Activated CD4-positive, alpha-beta T cell treated with anti-CD3 and anti-CD28 coated beads, Interleukin-10, Interleukin-2, amounts not matched to agents 100 ng/mL and 50 ng/mL, durations not matched to agents 16 hours and 8 hours (primary cell): ENCODE measurements at places on chromosomes 7 and 10.

DNA sequence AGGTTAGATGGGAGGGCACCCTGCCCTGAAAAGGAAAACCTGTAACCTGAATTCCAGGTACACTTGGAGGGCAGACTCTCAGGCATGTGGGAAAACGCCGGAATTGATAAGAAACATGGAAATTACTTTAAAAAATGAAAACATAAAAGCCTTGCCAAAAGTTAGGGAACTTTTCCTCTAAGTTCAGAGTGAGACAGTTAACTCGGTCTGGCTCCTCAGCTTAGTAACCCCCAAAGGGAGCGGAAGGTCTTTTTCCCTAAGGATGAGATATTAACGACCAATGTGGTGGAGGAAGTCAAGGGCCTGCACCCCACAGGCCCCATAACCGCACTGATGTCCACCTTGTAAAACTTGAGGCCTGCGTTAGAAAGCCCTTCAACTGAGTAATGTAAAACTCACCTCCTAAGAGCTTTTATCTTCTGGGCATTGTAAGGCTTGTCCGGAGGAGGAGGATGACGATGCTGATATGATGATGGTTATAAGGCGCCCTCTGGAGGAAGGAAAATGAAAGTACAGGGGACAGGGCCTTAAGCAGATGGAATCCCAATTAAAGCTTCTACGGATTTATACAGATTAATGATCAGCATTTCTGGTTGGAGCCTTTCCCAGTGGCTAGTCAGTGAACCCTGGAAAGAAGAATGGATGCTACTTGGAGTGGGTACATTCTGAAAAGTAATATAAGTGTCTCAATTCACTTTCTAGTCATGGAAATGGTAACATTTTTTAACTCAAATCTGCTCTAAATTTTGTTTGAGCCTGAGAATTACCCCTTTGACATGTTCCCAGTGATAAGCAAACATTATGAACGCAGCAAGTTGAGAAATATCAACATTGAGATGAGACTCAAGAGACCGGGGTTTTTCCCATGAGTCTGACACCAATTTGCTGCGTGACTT, 694 bp downstream of the COL1A2 start:
- peak; percentile 71 for DNase-seq

GRCh38 chr7:45176886-45177731, 19.5 kb downstream of the RAMP3 start:
- no peak for DNase-seq

GRCh38 chr10:73366381-73367298, 8.0 kb upstream of the CFAP70 start:
- peak; percentile 8 for DNase-seq

- no peak for DNase-seq
Measured at GRCh38 chr10:5423771-5424170, 11.4 kb downstream of the NET1 start.

DNA sequence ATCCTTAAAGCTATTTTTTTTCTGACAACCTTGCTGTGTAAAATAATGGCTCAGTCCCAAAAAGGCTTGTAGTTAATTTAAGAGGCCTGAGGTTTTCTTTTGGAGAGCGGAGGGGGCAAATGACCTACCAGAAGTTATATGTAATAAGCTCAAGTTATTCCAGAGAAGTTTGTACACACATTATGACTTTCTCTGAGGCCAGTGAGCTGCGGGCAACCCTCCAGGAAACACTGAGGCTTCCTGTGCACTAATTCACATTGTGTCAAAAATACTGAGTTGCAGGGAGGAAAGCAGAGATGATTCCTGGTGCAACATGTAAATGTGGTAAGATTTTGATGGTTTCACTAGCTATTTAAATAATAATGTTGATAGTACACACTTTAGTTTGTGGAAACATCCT, 188.6 kb downstream of the DIP2C start:
- DNase-seq: no peak

DNA sequence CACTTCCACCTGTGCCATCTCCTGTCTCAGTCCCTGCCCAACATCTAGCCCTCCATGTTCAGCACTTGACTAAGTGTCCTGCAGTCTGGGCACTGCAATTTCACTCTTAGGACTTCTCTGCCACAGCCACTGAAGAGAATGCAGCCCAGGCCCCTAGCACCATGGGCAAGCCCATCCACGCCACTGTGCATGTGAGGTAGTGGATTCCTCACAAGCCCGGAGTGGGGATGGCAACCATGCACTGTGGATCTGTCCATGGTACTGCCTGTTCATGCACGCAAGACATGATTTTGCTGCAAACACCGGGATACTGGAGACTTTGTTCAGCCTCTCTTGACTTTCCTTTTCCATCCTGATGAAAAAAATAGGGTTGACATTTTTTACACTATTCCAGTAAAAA, 12.3 kb downstream of the DDC start:
- no peak for DNase-seq

DNA sequence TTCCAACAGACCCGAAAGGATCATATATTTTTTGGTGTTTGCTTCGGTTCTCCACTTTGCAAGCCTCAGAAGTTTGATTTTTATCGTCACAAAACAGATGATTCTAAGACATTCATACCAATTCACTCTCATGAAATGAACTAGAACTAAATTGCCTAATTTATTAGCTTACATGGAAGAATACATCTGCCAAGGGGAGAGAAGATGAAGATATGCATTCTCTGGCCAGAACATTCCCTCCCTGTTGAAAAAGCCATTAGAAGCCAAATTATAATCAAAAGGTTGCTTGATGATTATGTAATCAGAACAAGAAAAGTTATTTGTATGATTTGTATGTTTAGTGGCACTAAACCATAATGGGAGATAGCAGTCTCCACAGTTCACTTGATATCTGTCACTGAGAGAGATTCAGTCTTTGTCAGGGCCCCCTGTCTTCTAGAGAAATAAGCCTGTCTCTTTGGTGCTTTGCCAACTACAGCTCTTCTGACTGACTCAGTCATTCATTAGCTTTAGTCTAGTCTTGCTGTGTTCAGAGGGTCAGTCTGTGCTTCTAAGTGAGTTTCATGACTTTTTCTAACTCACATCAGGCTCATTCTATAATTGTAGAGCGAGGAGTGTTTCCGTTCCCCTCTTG, 95.3 kb upstream of the GNAI1 start:
- no peak for DNase-seq

DNA sequence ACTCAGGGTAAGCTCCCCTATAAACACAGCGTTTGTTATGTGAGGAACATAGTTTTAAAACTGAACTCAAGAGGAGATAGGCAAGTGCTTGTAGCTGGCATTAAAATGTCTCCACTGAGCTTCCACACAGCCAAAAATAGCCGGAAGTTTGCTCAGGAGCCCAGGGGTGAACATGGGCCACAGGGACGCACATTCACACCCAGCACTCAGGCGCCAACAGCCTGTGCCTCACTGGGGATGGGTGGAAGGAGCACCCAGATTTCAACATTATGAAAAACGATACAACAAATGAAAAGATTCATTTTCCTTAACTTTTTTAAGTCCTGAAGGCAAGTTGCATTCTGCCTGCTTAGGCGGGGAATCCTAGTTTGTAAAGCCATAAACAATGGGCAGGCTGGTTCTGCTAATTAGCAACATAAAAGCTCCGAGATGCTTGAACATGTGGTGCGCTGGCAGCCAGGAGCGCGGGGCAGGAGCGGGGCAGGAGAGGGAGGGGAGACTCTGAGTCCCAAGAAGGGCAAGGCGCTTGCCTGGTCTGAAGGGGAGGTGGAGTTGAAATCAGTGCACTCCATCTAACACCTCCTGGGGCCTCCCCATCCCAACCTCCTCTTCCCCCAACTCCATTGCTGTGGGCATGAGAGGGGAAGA, 235.9 kb downstream of the COBL start:
- no peak for DNase-seq

DNA sequence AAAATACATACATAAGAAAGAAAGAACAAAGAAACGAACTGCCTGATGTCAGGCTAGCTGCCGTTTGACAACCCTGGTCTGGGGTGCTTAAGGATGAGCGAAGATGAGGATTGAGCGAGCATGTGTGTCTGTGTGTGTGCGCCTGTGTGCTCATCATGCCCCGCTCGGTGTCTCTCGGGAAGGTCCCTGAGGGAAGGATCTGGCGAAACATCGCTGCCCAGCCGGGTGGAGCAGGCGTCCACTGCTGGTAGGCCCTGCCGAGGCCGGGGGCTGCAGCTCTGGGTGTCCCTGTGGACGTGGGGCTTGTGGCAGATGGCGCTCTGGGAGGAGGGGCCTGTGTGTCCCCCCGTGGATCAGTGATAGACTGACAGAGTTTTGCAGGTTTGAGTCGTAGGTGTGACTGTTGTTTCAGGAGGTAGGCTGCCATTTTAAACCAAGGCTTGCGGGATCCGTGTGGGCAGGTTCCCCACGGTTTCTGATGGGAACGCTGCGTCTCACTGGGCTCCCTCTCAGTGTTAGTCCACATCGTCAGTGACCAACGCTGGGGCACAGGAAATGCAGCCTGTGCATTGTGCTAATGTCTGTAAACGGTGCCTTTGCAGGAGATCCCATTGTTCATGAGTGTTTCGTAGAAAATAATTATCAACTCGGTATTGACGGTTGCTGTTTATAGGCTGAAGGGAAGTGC, 5.9 kb upstream of the SUN1 start:
- no peak for DNase-seq

DNA sequence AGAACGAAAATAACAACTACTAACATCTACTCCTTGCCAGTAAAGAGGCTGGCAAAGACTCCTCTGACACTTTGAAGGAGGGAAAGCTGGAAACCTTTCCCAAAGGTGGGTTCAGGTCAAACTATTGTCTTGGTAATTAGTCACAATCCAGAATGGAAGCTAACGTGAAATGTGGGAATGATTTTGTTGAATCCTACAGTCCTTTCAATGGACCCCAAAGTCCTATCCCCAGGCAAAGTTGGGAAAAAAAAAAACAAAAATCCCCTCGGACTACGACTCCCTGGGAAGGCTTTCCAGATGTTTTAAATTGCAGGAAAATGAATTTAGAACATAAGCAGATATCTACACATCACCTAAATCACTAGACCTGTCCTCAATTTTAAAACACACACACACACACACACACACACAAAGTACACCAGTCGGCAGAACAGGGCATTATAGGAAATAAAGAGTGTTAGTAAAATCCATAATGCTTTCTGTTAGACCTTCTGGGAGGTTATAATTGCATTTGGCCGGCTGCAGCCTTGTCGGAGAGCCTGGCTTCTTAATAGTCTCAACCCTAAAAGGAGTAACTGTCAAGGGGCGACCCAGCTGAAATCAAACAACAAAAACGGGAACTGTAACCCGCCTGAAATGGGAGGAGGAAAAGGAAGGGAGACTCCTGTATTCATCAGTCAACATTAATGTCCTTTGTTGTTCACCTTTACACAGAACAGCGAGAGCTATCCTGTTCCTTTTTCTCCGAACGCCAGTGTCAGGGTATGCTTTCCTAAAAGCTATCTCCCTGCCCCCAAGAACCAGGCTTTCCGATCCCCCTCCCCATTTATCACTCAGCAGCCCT, 1.5 kb downstream of the DOCK4 start:
- peak; percentile 4 for DNase-seq

DNA sequence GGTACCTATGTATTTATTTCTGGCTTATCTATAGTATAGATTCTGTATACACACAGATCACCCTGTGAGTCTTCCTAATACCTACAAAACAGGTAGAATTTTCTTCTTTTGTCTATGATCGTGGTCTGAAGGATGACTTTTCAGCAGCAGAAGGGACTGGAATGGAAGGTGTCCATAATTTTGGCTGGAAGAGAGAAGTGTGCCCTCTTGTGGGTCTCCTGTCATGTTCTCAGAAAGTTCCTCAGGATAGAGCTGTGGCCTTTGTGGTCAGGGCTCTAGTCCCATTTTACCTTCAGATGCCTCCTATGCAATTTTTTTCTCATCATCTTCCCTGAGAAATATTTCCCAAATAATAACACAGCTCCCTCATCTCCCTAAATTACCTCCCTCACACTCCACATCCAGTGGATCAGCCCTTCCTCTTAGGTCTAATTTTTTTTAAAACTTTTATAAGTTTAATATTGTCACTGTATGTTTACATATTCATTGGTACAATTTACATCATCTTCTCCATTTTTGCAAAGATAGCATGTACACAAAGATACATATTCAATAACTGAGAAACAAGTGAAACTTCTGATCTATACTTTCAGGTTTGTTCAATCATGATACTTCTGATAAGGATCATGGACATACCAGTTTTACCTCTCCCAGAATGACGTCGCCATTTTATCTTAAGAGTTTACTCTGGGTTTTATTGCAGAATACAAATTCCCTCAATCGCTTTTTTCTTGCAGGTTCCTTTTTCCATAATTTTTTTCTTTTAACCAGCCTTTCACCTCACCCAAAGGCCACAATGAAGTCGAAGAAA, 112.7 kb downstream of the REEP3 start:
- DNase-seq: no peak

GRCh38 chr10:43069579-43069978, 7.3 kb upstream of the RET start:
- DNase-seq: no peak

DNA sequence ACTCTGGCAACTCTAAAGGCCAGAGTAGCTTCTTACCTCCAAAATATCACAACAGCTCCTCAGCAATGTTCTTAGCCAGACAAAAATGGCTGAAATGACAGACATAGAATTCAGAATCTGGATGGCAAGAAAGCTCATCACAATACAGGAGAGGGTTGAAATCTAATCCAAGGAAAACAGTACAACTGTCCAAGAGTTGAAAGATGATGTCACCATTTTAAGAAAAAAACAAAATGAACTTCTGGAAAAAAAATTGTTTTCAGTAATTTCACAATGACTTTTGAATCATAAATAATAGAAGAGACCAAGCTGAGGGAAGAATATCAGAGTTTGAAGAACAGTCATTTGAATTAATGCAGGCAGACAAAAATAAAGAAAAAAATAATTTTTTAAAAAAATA, 479.5 kb downstream of the ZWINT start:
- DNase-seq: no peak

DNA sequence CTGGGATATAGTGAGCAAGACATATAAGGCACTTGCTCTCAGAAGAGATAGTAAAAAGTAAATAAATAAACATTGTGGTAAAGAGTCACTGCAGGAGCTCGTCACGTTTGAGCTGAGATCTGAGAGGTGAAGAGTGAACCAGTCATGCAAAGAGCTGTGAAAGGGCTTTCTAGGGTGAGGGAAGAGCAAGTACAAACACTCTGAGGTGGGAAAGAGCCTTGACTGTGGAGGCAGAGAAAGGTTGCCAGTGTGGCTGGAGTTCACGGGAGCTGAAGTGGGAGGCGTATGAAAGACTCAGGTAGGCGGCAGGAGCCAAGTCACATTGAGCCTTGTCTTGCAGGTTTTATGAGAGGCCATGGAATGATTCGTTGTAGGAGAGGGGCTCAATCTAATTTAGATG, 141.0 kb downstream of the C1GALT1 start:
- no peak for DNase-seq
